ENCODE measurements at places on chromosomes 2 and 18.
A peak's percentile ranks its signal among the peaks of the same experiment; 100 is the strongest.

DNA sequence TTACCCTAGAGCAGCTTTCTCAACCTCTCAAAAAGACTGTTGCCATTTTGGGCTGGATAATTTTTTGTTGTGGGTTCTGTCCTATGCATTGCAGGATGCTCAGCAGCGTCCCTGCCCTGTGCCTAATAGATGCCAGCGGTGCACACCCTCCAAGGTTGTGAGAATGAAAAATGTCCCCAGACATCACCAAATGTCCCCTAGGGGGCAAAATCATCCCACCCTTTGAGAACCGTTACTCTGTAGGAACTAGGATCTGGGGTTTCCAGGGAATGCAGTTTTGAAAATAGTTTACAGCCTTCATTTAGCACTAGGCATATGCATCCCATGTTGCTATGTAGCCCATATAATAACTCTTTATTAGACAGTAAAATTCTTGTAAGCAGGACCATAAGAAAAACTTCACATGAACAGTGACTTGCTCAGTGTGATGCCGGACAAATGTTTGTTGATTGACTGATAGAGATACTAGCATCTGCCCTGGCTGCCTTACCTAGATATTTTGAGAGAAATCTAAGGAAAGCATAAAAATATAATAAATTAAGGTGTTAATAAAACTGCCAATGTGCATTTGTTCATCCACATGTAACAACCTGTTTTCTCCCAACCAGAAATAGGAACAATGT is 79.2 kb upstream of the EPC2 start:
- no peak for DNase-seq

GRCh38 chr2:42196403-42197267 is 27.5 kb downstream of the EML4 start:
- DNase-seq: peak; percentile 94

DNA sequence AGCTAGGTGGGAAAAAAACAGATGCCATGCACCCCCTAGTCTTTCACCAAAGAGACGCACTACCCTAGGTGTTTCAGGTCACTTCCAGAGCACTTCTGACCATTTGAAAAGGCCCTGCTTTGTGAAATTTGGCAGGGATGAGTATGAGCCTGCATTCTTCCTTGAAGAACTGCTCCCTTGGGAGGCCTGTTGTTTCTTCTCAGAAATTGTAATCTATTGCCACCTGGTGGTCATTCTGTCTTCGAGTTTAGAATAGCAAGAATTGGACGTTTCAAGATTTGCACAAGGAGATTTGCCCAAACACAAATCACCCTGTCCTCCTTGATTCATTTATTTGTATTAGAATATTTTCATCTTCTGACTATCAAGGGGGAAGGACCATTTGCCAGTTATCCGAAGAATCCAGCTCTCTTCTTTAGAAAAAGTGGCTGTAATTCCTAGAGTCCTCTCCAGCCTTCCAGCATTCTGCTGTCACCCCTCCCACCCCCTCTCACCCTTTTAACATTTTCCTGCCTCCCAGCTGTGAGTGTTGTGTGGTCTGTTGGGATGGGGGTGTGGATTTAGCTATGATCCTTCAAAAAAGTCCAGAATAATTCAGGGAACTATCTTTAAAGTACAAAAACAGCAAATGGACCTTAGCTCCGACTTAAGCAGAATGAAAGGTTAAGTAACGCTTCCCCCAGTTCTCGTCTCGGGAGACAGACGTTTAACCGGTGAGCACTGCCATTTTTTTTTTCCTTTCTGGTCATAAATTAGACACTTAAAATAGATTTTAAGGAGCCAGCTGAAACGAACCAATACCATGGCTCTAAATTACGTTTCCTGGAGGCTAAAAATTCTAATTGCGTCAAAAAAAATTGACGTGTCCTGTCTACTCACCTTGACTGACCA is 3.7 kb upstream of the GAD1 start:
- no peak for DNase-seq

- DNase-seq: no peak
These were observed 37.4 kb downstream of the EPAS1 start for GRCh38 chr2:46334389-46335271.

- no peak for DNase-seq
These were observed 1519.9 kb upstream of the ACVR2A start for GRCh38 chr2:146324951-146325350.

GRCh38 chr2:227608561-227609338 is 5.9 kb downstream of the SCYGR3 start:
- peak; percentile 8 for DNase-seq

DNA sequence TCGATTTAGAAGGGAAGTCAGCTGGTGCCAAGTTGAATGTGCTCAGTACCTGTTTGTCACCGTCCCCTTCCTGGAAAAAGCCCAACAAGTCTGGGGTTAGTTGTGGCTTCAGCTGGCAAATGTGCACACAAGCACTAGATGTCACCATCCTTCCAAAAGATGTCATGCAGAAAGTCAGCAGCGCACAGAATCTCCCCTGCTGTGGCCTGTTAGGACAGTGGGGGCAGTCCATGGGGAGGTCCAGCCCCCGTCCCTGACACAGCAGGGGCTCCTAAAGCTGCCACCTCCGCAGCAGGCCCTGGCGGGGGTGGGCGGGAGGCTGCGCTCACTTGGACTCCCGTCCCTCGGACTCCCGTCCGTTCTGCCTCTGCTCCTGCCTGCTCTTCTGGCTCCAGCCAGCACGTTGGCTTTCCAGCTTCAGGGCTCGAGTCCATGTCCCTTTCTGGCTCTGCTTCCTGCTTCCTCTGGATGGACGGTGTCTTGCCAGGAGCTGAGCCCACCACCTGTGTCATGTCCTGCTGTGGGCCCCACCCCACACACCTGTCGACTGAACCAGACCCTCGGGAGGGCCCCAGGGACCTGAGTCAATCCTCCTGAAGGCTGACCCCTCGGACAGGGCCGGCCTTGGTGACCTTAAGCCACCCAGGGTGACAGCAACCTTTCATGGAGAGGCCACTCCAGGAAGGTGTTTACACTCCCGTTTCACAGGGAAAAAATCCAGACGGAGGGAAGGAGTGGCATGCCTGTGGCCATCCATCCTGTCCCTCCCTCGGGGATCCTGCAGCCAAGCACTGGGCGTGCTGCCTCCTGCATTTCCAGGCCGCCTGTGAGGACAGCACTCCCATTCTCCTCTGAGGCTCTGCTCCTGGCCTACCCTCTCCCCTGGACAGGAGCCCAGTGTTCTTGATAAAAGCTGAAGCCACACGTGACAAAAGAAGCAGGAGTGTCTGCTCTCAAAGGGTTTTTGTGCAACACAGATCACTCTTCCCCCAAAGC is 8.5 kb downstream of the RAB17 start:
- DNase-seq: no peak

DNA sequence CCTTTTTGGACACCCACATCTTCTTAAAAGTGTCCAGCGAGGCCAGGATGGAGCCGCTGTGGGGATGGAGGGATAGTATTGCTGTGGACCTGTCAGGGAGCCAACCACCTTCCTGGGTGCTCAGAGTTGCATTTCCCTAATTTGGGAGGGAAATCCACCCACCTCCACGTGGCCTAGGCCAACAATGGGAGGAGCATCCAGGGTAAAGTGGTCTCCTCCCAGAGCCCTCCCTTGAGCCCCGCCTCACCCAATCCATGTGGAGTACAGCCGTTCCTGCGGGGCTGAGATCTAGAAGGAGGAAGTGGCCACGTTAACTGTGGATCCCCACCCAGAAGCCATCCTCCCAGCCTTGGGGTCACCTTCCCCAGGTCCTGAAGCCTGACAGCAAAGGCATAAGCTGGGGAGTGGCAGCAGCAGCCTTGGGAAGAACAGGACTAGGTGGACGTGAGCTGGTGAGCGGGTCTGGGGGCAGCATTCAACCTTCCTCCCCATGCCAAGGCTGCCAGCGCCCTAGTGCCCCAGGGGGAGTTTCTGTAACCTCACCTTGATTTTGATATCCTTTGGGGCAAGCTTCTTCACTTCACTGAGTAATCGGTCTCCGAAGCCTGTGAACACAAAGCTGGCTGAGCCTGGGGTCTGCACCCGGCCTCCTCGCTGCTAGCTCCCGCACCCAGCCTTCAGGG is 6.8 kb downstream of the ACTR1B start:
- DNase-seq: no peak

DNA sequence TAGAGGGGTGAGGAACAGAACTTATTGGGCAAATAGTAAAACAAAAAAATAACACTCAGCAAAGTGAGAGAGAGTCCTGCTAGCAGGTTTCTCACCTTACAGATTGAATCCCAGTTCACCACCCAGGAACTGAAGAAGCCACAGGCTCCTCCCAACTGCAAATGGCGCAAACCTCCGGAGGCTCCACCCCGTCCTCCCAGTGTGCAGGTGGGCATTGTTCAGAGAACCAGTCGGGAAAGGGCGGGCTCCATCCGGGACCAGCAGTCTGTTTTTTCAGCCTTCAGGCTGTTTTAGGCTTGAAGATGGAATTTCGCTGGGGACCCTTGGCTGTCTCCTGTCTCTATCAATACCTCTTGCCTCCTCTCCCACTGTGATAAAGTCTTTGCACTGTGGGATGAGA is 317.5 kb downstream of the PARD3B start:
- no peak for DNase-seq

- DNase-seq: no peak
These were observed 46.7 kb downstream of the REEP1 start for GRCh38 chr2:86290596-86291327.

DNA sequence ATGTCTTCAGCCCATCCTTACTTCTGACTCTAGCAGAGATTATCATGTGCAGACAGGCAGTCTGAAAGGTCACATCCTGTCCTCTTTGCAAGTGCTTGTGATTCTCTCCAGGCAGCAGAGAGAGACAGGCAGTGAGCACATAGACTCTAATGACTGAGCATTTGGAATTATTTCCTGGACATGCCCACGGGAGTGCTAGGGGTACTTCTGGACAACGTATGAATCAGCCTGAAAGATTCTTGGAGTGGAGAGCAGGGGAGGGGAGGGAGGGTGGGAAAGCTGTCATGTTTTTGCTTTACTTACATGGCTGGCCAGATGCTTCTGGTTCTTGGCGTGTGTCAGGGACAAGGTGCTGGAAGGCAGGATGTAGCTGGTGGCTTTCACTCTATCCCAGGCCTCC is 150.6 kb downstream of the RIF1 start:
- no peak for DNase-seq

GRCh38 chr18:73258375-73259087 is 390.7 kb upstream of the NETO1 start:
- no peak for DNase-seq

GRCh38 chr2:67242456-67242855 is 154.7 kb upstream of the ETAA1 start:
- DNase-seq: no peak

Measured in CMK (cell line).